ENCODE measurements at places on chromosomes 5 and 9.

DNA sequence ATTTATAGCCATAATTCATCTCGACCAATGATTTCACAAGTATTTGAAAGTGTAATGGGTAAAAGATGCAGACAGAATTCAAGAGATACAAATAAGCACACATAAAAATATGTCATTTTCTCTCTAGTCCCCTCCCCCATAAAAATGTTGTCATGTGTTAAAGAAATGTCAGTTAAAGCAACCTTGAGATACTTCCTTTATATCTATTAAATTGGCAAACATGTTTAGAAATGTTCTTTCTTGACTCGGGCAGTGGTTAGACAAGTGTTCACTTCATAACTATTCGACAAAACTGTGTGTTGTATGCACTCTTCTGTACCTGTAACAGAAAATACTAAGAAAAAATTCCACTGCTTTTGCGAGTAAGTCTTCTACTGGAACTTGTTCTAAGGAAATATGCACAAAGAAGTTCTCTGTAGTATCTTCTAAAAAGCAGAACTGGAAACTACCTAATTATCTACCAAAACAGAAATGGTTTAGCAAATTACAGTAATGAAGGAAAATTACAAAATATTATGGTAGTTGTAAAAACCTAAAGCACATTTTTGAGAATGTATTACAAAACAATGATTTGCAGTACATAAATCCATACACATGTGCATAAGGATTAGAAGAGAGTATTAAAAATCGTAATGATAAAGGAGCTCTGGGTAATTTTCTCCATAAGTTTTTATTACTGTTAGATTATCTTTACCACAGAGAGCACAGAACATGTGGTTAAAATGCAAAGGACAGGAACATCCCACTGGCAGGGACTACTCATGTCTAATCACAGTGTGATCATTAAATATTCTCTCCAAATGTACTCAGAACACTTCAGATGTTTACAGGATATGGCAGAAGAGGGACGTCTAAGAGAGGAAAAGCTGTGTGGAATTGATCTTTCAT is 35.9 kb downstream of the FBXW2 start:
- DNase-seq, result no peak

DNA sequence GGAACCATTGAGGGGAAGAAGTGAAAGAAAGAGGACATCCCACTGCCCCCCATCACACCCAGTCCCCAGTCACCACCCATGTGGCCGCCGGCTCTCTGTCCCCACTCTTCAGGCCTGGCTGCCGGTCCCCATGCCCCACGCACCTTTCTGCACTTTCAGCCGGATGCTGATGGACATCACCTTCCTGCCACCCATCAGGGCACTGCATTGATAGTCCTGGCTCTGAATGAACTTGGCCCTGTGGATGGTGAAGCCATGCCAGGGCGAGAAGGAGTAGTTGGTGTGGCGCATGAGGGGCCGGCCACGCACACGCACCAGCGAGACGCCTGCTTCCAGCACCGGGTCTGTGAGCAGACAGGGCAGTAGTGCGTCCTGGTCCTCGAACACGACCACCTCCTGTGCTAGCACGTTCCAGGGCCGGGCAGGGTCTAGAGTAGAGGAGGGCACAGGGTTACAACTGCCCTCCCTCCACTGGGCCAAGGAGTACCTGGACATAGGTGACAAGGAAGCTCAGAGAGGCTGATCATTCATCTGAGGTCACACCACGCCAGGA is 6.4 kb downstream of the CSF1R start:
- no peak for DNase-seq

DNA sequence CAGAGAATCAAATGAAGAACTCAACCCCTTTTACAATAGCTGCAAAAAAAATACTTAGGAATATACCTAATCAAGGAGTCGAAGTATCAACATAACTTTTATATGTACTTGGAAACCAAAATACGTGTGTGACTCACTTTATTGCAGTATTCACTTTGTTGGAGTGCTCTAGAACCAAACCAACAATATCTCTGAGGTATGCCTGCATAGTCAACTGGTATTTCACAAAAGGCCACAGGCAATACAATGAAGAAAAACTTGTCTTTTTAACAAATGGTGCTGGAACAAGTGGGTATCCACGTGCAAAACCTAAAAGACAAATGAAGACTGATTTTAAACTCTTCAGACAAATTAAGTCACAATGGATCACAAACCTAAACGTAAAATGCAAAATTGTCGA is 385.7 kb downstream of the TLE1 start:
- DNase-seq, result no peak

DNA sequence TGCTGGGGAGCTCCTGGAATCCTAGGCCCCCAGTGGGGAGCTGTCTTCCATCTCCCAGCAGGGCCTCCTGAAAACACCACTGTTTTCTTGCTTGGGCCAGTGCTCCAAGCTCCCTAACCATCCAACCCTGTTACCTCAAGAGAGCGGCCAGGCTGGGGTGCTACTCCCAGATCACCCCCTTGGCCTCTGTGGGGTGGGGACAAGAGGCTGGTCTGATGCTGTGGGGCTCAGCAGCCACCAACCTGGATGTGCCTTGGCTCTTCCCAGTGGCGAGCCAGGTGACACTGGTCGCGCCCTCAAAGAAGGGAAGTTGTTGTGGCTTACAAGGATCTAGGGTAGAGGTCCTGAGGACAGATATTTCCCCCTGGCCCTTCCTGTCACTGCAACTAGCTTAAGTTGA is 49.0 kb downstream of the SECISBP2 start:
- no peak for DNase-seq

DNA sequence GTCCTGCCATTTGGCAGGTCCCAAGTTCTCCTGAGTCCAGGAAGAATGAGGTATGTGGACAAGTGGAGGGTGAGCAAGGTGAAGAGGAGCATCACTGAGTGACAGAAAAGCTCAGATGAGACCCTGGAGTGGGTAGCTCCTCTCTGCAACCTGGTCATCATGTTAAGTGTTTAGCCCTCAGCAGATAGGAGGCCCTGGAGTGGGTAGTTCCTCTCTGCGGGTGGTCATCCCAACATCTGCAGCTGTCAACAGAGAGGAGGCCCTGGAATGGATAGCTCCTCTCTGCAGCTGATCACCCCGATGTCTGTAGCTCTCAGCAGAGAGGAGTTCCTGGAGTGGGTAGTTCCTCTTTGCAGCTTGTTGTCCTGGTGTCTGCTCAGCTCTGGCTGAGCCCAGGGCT is 48.4 kb downstream of the NDUFAF2 start:
- DNase-seq, result no peak

GRCh38 chr9:129121483-129121882 is 10.3 kb downstream of the PTPA start:
- DNase-seq, result no peak

DNA sequence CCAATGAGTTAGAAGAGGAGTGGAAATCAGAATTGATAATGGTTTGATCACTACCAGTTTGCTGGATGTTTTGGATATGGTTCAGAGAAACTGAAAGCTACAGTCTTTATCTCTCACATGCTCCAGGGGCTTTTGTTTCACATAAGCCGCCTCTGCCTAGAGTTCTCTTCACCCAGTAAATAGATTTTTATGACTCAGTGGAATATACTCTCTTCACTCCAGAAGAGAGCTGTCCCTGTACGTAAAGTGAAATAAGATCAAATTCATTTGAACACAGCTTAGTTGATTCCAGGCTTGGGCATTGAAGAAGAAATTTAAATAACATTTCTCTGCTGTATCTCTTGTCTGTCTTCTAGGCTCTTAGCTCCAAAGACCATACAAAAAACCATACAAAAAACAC is 184.9 kb downstream of the TRPM3 start:
- no peak for DNase-seq

DNA sequence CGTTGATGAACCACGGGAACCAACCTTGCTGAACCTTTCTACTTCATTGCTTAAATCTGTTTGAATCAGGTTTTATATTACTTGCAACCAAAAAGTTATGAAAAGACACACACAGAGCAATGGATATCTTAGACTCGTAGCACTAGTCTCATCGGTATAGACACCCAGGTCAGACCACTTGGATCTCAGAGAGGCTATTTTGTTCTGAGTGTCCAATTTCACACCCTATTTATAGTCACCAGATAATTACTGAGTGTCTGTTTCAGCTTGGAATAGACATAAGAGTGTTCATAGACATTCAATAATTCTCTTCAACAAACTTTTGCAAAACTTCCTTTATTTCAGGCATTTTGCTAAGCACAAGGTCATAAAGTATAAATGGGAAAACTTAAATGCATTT is 145.4 kb upstream of the EGFLAM start:
- DNase-seq, result no peak

- DNase-seq, result no peak
Observed at GRCh38 chr5:17058438-17058837, 122.3 kb upstream of the MYO10 start.

GRCh38 chr9:116405321-116405720 is 251.7 kb downstream of the PAPPA start:
- no peak for DNase-seq

GRCh38 chr9:15357050-15357653 is 50.1 kb upstream of the TTC39B start:
- DNase-seq, result no peak

DNA sequence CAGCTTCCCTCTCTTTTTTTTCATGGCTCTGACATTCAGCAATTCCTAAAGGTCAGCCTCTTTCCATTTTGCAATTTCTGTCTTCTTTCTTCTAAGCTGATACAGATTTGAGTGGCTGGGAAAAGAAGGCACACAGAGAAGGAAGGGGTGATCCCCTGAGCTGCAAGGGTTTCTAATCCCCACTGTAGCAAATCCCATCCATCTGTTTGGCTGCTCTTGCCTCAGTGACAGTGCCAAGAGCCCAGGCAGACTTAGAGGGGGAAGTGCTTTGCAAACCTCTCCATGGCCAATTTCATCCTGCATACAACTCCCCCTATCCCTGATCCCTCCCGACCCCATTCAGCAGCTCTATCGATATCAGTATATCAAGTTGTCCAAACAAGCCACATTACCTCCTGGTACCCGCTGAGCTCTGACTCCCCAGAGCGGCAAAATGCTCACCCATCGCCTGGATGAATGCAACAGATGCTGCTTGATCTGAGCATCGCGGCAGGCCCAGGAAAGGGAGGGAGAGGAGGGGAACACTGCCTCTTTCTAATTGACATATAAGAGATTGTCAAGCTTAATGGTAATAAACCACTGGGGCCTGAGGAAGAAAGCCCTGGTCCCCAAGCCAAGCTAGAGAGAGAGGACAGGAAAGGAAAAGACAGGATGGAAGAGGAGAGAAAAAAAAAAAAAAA is 268.9 kb downstream of the ASTN2 start:
- DNase-seq, result no peak

- no peak for DNase-seq
Observed at GRCh38 chr5:117263231-117263630, 688.6 kb upstream of the SEMA6A start.

DNA sequence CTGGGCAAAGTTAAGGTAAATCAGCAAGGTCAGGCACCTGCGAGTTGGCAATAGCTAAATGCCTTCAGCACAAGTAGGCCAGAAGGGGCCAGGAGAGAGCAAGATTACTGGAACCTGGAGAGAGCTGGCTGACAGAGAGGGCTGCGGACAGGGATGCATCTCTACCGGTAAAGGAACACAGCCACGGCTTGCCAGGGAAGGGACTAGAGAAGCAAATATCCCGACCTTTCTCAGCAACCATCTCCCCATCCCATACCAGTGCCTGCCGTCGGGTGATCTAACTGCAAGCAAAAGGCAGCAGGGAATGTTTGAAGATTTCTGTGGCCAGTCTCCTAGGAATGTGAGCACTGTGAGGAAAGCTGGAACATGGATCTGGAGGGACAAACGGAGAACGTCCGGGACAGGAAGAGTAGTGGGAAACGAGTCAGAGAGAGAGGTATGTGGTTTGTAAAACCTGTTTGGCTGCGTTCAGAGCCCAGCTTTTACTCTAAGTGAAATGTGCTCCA is 15.9 kb upstream of the ABLIM3 start:
- no peak for DNase-seq

DNA sequence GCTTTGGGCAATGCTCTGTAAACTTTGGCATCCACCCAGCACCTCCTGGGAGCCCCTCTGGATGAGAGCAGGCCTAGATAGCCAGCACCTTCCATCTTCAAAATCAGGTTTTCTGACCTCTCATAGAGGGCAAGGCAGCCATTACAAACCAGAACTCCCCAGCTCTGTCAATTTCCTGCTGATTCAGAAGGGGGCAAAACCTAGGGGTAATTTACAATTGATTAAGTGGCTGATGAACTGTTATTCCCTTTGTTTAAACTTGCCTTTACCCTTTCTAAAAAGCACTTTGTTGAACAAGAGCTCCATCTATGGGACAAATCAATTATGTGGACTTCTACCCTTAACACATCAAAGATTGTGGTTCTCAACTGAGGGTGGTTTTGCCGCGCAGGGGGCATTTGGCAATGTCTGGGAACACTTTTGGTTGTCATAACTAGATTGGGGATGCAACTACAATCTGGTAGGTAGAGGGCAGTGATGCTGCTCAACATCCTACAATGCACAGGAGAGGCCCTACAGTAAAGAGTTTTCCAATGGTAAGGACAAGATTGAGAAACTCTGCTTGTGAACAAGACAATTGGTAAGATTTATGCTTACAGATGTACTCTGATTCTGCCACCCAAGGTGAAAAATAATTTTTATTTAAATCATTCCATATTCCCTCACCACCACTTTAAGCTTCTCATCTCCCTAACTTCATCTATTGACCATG is 184.1 kb downstream of the MARCHF11 start:
- no peak for DNase-seq

DNA sequence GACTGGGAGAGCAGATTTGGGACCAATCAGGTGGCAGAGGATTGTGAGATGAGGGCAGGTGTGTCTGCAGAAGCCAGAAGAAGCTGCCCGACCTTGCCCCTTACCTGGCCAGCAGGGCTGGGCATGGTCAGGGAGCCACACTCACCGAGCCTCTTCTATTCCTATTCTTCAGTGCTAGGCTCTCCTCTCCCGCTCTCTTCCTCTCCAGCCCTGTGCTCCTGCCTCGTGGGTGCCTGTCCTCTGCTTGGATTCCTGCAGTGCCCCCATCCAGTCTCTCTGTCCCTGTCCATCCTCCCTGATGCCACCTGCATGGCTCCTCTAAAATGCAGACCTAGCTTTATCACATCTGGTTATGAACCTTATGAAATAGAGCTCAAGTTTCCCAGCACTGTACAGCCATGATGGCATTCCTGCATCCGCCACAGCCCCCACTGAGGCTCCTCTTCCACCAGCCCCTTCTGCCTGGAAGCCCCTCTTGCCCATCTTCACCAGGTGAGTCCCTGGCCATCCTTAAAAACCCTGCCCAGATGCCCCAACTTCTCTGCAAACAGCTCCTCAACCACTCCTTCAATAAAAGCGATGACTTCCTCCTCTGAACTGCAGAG is 8.2 kb downstream of the UBE2QL1 start:
- DNase-seq, result no peak

DNA sequence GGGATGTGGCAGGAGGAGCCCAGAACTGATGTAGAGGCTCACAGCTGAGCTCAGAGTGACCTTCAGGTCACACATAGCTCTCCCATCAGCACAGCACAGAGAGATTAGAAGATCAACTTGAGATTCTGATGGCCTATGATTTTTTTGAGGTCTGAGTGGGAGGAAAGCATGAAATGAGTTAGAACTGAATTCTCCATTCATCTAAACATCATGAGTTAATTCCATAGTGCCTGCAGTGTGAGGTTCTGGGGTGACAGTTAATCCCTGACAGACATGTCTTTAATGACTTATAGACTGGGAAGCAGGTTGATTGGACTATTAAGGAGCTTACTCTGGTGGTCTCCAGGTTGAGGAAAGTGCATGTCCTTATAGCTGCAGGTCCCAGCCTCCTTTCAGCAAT is 22.4 kb downstream of the SLC22A5 start:
- no peak for DNase-seq

All from dorsolateral prefrontal cortex (tissue), 122 donors.